ENCODE measurements at places on chromosomes 3 and 15.
A peak's percentile ranks its signal among the peaks of the same experiment; 100 is the strongest.

DNA sequence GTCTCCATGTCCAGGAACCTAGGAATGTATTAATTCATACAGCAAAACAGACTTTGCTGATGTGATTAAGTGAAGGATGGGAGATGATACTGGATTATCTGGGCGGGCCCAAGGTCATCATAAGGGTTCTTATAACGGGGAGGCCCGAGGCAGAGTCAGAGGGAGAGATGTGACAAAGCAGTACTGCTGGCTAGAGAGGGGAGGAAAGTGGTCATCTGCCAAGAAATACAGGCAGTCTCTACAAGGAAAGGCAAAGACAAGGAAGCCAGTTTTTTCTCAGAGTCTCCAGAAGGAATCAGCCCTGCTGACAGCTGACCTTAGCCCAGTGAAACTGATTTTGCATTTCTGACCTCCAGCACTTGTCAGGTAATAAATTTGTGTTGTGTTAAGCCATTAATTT lies 66.2 kb upstream of the CORO2B start:
- DNase-seq, result no peak

- no peak for DNase-seq
Observed at GRCh38 chr3:74271541-74271940, 342.9 kb downstream of the CNTN3 start.

DNA sequence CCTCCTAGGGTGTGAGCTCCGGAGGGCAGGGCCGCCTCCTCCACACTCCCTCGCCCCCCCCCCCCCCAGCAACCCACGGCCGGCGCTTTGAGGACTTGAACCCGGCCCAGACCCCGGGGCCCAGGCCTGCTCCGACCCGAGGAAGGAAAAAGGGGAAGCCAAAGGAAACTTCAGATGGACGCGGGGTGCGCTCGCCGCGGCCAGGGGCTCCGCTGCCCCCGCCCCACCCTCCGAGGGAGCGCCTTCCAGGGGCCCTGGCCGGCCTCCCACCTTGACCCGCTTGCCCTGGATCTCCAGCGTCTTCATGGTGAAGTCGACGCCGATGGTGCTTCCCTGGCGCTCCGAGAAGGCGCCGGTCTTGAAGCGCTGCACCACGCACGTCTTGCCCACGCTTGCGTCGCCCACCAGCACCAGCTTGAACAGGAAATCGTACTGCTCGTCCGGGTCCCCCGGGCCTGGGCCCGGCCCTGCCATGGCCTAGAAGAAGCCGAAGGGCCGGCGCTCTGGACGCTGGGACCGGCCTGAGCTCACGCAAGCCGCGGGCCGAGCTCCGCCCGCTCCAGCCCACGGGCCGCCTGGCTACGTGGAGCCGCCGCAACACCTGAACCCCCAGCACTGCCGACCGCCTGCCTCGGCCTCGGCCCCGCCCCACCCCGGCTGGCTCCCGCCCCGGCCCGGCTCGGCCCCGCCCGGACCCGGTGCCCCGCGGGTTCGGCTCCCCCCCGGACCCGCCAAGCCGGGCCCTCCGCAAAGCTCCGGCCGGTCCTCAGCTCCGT lies 400 bp downstream of the RAB43 start:
- peak; percentile 33 for DNase-seq

DNA sequence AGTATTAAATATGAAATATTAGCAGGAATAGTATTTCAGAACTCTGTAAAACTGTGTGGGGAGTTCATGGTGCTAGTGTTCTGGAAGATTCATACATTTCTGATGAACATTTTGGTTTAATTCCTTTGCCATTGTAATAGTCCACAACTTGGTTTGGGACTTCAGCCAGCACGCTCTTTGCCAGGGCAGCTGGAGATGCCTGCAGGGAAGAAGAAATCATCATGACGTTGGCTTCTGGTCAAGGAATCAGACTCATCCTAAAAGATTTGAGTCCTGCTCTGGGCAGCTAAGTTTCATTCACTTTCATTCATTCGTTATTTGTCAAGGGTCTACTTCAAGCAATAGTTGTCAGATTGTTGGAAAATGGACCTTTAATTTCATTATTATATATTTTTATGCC lies 32.4 kb upstream of the MRPL3 start:
- no peak for DNase-seq

- DNase-seq, result no peak
Observed at GRCh38 chr3:140143367-140144069, 208.5 kb downstream of the CLSTN2 start.

GRCh38 chr15:74696808-74697207 lies 984 bp upstream of the EDC3 start:
- DNase-seq, result no peak

DNA sequence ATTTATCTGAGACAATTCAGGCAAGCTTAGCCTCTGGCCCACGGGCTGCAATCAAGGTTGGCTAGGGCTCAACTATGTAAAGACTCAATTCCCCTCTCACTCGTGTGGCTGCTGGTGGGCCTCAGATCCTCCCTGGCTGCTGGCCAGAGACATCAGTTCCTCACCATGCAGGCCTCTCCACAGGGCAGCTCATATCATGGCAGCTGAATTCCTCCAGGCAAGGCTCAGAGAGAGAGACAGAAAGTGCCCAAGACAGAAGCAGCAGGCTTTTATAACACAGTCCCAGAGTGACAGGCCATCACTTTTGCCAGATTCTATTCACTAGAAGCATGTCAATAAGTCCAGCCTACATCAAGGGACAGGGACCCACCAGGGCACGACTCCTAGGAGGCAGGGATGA lies 63.2 kb downstream of the XXYLT1 start:
- DNase-seq, result no peak

GRCh38 chr3:69483449-69483848 lies 97.6 kb upstream of the FRMD4B start:
- no peak for DNase-seq

DNA sequence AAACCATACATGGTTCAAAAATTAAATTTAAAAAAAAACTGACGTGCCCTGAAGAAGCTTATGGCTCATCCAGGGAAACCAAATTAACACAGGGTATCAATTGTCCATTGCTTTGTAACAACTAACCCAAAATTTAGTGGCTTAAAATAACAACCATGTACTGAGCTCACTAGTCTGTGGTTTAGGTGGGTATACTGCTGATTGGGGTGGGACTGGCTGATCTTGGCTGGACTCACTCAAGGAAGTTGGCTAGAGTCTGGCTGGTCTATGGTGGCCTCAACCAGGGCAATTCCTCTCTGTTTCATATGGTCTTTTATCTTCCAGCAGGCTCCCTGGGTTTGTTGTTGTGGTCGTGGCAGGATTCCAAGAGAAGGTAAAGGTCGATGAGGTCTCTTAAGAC lies 14.1 kb upstream of the EDC3 start:
- DNase-seq, result no peak

GRCh38 chr3:115160295-115160694 lies 13.2 kb upstream of the ZBTB20 start:
- DNase-seq, result no peak

DNA sequence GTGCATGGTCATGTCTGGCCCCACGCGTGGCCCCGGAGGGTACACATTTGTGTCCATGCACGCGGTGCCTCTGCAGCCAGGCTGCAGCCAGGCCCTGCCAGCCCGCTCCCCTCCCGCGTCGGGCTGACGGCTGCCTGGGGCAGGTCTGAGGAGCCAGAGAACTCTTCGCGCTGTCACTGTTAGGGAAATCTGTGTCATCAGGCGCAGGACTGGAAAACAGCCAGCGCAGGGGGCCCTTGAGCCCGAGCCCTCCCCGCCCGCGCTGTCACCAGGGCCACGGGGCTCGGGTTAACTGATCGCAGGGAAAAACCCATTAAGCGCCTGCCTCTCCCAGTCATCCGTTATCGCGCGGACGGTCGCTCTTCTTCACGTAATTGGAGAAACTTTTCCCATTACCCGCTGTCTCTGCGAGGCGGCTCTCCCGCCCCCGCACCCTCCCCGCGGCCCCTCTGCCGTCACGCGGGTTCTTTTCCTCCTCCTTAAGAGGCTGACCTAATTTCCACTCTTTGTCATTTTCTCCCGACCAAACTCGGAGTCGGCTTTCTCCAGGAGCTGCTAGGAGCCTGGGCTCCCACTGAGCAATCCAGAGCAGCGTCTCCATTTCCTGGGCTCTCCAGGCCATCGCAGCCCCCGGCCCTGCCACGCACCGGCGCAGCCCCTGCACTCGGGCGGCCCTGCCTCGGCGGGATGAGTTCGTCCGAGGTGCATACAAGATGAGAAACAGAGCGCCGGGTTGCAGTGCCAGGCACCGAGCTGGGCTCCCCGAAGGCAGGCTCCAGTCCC lies 57.5 kb upstream of the PRR23E start:
- DNase-seq, result no peak

DNA sequence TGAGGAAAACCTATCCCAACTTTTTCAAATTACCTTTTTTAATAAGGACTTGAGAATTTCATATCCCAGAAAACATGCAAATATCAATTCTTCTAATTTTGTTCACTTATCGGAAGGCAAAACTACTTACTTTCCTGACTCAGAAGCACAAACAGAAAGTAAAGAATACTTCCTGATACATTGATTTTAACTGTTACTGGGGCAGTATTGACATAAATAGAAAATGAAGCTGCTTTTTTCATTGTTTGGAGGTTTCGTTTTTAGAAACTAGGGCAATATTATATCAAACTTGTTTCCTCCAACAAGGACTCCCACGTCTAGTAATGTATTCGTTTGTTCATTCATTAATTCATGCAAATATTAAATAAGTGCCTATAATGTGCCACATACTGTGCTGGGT lies 19.1 kb downstream of the PAQR9 start:
- DNase-seq, result no peak

All from T-cell (primary cell).